ENCODE measurements at places on chromosomes 6 and 20.

GRCh38 chr20:22974354-22974753, 60.8 kb upstream of the SSTR4 start:
- DNase-seq = no peak

- DNase-seq = no peak
These were observed 12.9 kb upstream of the OCSTAMP start for GRCh38 chr20:46563170-46563859.

DNA sequence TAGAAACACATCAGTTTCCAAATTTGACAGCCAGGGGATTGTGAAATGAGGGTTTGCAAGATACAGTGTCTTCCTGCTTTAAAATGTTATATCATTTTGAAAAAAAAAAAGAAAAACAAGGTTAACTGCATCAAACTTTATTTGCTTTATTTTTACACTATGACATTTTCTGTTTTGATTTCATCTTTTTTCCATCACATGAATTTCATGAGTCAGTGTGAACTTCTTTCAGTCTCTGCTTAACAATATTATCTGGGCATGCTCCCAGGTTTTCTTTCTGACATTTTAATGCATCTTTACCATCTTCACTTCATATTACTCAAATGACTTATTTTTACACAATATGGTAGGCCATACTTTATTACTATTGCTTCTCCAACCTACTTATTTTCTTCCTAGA, 1.9 kb downstream of the NCOA7 start:
- no peak for DNase-seq

GRCh38 chr6:158756126-158756525, 63.0 kb downstream of the EZR start:
- no peak for DNase-seq

- no peak for DNase-seq
These were observed 3.7 kb downstream of the TFB1M start for GRCh38 chr6:155310596-155310995.

- DNase-seq = no peak
These were observed 28.9 kb downstream of the FYN start for GRCh38 chr6:111844376-111844775.

DNA sequence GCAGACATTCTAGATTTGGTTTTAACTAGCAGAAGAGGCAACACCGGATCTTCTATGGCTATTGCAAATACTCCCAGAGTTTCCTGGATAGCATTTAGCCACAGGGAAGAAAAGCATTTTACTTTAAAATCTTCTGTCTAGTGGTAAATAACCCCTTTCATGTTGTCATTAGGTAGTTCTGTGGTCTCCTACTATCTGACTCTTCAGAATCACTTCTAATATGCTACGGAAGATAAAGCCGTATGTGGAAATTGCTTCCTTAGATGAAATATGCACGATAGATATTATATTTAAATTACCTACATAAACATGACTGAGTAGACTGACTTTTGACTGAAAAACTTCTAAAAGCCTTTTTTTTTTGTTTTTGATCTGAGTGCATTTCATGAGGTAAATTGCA, 759 bp downstream of the CRISP3 start:
- no peak for DNase-seq

- no peak for DNase-seq
These were observed 27.8 kb downstream of the PRSS16 start for GRCh38 chr6:27275025-27275956.

- DNase-seq = no peak
These were observed 11.6 kb downstream of the BACH2 start for GRCh38 chr6:90285042-90285481.

DNA sequence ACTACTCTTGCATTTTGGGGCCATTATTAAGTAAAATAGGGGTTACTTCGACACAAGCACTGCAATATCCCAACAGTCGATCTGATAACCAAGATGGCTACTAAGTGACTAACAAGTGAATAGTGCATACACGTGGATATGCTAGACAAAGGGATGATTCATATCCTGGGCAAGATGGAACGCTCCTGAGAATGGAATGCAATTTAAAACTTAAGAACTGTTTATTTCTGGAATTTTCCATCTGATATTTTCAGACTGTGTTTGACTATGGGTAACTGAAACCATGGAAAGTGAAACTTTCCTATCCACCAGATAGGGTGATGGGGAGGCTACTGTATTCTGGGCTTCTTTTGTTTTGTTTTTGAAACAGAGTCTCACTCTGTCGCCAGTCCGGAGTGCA, 66.5 kb downstream of the ILRUN start:
- DNase-seq = peak; percentile 64

- no peak for DNase-seq
These were observed 98.2 kb downstream of the CAP2 start for GRCh38 chr6:17491416-17492142.

DNA sequence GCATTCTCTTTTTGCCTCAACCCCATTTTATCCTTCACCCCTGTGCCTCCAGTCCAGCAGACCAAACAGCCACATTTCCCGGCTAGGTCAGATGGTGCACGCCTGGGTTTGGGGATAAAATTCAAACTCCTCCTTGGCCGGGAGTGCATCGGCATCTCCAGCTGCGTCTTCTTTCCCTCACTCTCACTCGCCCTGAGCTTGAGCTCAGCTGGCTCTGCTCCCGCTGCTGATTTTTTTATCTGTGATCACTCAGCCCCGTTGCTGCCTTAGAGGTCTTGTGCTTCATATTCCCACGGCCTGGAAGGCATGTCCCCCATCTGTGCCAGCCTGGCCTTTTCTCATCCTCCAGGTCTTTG, 6.8 kb upstream of the EZR start:
- no peak for DNase-seq

DNA sequence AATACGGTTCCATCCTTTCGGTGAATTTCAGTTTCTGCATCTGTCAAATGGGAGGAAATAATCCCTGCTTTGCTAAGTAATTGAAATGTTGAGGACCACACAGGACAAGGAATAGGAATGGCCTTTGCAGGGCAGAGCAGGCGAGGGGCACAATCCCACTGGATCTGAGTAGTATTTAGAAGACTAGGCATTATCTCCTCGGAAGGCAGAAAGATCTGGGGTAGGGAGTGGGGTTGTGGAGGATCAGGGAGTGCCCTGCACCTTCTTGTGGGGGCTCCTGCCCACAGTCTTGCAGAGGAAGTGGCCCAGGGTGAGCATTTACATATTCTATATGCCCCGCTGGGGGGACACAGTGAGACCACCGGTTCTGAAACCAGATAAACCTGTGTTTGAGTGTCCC, 87.1 kb upstream of the SIRPA start:
- DNase-seq = no peak

DNA sequence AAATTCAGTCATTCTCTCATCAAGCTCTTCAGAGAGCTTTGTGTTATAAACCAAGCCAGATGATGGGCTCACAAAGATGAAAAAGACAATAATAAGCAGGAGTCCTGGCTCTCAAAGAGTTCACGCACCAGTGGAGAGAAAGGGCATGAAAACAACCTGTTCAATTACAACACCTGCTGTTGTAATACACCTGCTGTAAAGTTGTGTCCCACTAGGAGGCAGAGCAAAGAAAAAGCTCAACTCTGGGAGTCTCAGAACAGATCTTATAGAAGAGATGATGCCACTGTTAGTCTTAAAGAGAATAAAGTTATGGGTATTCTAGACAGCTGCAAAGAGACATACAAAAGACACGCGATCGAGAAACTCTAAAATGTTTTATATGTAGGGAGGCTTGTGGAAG, 100.6 kb downstream of the DCDC2 start:
- DNase-seq = no peak

DNA sequence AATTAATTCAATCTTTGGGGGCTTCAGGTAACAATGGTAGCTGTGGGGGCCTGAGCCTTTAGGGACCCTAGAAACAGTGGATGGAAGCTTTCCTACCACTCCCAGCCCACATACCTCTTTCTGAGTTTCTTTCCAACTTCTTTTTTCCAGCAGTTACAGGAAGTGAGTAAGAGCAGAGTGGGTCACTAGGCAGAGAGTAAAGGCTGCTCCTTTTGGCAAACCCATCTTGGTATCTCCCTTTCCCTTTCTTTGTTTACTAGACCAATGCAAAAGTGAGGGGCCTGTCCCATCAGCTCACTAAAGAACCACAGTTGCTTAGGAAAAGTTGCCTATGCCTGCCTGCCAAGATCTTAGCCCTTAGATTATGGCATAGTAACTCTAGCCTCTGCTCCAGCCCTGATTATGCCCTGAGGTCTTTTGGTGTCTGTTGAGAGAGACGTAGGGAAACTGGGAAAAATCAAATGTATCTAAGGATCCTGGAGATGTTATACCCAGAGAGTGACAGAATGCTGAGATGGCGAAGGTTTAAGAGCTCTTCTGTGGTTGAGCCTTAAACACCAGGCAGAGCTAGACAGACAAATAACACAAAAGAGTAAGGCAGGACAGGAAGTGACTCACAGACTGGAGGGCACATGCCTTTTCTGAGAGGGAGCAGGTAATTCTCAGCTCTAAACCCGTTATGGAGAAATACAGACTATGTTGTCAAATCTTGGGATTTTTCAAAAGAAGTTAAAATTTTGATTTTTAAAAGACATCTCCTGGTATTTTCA, 31.3 kb downstream of the TRMT6 start:
- no peak for DNase-seq

Data from AG09319 (cell line).